ENCODE measurements at places on chromosomes 2 and 18.

GRCh38 chr2:235098269-235098668, 146.5 kb downstream of the SH3BP4 start:
- DNase-seq = no peak

DNA sequence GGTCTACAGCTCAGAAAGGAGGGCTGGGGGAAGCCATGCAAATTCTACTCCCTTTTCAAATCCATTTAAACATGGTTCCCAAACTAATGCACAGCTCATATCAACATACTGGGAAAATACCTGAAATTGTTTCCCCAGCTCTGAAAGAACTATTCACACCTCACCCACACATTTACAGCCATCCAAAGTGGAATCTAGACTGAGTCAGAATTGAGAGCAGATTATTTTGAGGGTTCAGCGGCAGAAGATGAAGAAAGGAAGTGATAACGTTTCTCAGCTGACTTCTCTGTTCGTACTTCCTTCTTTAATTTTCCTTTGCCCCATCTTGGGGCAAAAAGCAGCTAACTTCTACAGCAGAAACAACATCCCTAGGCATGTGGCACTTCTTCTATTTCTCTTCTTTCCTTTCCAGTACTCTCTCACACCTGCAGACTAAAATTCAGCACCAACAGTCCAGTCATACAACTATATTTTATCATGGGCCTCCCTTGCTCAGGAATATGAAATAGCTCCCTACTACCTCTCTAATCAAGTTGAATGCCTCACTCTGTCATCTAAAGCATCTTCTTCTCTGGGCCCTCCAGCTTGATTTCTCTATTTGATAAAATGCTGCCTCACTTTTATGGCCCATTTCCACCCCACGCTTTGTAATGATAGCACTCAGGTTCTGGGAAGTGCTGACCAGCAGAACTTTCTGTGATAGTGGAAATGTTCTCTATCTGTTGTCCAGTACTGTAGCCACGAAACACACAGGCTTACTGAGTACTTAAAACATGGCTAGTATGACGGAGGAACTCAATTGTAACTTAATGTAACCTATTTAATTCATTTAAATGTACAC, 35.9 kb downstream of the ARHGAP25 start:
- DNase-seq = peak; percentile 50

- no peak for DNase-seq
Observed at GRCh38 chr2:42008241-42008921, 39.4 kb upstream of the PKDCC start.

- no peak for DNase-seq
Observed at GRCh38 chr2:205461678-205462665, 220.3 kb upstream of the NRP2 start.

- DNase-seq = no peak
Observed at GRCh38 chr18:12820506-12820905, 63.5 kb downstream of the PTPN2 start.

DNA sequence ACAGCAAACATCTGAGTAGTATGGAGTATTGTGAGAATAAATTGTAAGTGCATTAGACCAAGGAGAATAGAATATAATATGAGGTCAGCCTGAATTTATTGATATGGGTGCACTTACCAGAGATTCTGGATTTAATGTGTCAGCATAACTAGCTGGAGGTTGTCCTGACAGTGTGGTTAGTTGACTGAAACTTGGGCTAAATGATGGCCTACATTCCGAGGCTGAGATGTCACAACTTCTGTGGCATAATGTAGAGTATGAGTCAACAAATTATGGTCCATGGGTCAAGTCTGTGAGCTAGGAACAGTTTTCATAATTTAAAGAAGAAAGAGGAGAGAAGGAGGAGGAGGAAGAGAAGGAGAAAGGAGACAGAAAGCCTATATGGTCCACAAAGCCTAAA, 127.6 kb downstream of the QPCT start:
- no peak for DNase-seq

DNA sequence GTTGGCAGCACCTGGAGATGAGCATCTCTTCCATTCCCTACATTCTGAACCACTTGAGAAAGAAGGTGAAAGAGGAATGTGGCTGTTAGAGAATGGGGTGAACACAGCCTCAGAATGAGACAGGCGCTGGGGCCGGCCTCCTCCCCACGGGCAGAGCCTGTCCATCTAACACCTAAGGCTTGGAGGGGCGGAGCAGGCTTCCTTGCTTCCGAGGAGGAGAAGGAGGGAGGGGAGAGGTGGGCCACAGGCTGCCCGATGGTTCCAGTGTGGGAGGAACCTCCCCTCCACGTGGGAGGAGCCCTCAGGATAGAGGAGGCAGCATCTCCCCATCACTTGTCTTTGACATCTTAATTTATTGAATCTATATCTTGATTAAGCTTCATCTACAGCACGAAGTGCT, 68.6 kb downstream of the CIB4 start:
- no peak for DNase-seq
